ENCODE measurements at places on chromosomes 11 and 22.

DNA sequence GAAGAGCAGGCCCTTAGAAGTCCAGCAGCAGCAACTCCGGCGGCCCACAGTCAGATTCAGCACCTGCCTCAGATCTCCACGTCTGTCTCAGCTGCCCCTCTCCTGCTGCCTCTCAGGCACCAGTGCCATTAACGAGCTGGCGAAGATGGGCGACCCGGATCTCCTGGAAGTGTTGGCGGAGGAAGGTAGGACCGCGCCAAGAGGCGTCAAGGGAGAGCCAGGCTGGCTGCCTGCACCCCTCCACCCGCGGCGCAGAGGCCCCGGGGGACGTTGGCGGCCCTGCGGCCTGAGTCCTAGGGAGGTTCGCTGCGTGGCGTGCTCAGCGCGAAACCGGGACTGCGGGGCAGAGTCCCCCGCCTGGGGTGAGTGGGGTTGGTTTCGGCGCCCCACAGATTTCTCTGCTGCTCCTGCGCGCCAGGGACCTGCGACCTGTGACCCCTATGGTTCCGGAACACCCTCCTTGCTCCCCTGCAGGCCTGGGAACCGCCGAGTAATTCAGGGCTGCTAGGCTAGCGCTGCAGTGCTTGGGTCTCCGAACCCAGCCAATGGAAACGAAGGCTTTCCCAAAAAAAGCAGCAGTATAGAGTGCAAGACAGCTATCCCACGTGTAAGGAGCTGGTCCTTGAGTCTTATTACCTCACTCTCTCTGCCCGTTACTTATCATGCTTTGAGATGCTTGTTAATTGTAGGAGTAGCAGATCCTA is 615 bp downstream of the ANO5 start:
- peak; percentile 15 for DNase-seq

- DNase-seq, result no peak
Observed at GRCh38 chr11:34957206-34957605, 40.8 kb downstream of the PDHX start.

DNA sequence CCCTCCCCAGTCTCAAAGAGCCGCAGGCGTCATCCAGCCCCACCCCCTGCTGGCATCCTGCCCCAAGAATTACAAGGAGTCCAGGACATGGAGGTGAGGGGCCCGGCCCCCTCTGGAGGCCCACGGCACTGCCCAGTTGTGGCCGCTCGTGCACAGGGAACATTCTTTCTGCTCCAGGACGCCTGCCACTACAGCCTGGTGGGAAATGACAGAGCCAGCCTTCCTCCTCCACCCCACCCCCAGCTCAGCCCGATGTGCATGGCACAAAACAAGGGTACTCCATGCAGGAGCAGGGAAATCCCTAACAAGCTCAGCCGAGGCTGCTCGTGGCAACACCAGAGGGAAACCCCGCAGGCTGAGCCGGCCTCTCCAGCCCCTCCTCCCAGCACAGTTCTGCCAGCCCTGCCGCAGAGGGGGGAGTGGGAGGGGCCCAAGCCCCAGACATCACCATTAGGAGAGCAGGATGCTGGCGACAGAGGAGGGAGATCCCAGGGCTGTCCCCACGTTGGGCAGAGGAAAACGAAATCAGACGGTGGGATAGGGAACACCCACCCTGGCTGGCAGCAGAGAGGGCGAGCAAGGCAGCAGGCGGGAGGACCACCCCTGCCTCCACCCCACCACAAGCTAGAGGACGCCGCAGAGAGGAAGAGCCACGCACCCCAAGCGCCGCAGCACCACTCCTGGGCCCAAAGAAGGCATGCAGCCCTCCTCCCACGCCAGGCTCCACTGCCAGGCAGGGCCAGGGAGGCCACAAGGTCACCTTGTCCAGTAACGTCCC is 10.0 kb downstream of the IGSF9B start:
- no peak for DNase-seq

DNA sequence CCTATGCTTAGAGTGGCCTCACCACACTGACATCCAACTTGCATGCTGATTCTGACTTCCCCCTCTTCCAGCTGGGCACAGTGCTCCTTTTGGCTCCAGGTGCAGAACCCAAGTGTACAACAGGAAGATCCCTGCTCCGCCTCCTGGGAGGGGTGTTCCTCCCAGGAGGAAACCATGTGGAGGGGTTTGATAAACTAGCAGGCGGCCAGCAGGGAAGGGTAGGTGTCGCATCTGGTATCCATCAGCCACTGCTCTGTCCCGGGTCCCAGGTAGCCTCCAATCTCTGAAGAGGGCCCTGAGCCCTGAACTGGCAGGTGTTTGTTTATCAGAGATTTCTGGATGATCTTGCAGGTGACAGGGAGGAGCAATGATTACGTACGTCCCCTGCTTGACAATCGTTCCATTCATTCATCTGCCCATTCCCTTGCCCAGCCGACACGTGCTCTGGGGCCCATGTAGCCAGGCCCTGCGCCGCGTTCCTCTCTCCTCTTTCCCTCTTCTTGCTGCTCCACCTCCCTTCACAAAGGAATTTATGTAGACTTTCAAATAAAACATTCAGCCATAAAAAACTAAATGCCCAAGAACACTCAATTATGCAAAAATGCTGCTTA is 41.2 kb upstream of the MICAL2 start:
- no peak for DNase-seq

GRCh38 chr22:44936201-44936600 is 73.6 kb downstream of the PHF21B start:
- DNase-seq, result no peak

DNA sequence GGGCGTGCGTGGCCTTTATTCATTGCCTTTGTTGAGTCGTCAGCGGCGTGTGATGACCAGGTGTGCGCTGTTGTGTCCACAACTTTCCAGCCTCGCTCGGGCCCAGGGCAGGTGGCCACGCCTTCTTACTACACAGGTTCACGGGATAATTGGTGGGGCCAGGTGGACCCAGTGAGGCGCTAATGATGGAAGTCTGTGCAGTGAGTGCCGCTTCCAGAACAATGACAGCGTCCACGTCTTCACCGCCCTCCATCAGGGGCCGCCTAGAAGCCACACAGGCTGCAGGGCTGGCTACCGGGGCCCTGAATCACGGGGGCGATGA is 1197.3 kb downstream of the BRD1 start:
- DNase-seq, result no peak

DNA sequence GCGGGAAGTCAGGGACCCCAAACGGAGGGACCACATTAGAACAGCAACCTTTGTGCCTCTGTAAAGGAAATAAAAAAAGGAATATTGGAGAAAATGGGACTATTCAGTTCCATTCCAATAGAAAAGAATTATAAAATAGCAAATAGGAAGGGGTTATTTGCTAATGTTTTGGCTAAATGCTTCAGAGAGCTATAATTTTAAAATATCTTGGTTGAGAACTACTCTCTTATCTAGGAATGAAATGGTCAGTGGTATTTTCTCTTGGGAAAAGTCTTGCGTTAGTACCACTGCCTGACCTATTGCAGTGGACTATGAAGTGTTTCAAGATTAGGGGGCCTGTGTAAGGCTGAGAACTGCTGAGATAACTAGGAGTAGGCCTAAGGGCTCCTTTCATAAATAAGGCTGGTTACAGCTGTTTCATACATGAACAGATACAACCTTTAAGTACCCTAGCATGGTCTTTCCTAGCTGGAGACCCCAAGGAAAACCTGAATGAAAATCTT is 6.9 kb upstream of the WEE1 start:
- no peak for DNase-seq

DNA sequence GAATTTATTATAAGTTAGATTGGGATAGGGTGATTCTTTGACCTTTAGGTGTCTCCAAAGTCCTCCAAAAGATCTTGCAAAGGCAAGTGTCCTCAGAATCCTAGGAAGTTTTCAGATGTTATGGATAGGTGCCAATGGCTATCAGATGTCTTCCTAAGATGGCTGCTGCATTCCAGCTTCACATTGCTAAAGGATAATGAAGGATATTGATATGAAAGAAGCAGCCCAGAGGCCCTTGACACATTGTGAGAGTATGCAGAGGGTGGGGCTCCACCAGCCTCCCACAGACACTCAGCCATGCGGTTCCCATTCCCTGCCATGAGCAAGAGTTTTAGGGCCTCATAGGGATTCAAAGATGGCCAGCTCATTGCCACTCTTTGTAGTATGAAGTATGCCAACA is 22.3 kb upstream of the GLYATL2 start:
- no peak for DNase-seq

DNA sequence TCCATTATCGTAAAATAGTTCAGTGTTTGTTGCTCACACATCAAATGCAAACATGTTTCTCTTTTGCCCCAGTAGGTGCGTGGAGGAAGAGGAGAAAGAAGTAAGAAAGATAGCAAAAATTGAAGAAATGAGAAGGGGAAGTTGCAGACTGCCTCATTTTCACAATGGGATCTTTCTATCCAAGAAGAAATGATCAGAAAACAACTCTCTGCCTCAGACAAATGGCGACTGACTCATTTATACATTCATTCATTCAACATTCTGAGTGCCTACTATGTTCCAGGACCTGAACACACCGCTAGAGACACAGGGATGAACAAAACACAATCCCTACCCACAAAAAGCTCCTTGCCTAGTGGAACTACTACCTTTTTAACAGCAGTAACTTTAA is 367 bp downstream of the HPS5 start:
- peak; percentile 38 for DNase-seq

DNA sequence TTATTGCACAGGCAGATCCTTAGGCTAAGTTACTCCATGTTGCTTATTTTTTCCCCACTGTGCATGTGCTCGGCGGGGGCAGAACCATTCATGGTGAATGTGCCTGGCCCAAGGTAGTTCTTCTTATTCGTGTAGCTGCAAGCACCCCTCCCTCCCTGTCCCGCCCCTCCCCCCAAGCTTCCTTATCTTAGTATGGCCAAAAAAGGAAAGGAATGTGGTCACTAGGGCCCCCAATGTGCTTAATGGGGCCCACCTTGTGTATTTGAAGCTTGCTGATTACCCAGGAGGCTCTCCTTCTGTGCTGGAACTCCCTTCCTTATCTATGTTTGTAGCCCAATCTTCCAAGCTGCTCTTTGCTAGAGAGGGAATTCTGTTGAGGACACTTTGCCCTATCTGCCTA is 1259.7 kb upstream of the RAG2 start:
- no peak for DNase-seq

DNA sequence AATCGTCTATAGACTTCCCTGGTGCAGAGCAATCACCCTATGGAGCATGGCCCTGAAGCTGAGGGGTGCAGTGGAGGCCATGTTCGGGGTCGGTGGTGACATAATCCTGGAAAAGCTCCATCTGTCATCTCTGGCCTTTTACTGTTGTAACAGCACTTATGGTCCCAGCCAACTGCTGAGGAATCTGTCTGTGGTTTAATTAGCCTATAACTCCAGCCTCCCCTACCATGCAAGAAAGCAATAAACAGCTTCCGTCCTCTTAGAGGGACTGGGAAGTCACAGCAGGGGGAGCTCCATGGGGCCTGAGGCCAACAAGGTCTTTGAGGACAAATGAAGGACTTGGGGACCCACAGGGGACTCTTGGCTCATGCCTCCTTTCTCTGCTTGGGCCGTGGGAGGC is 159.1 kb upstream of the NECTIN1 start:
- DNase-seq, result no peak

- DNase-seq, result peak; percentile 41
Observed at GRCh38 chr11:88484873-88485621, 147.5 kb upstream of the CTSC start.

- peak; percentile 66 for DNase-seq
Observed at GRCh38 chr11:122754553-122755322, 83.6 kb upstream of the CRTAM start.

DNA sequence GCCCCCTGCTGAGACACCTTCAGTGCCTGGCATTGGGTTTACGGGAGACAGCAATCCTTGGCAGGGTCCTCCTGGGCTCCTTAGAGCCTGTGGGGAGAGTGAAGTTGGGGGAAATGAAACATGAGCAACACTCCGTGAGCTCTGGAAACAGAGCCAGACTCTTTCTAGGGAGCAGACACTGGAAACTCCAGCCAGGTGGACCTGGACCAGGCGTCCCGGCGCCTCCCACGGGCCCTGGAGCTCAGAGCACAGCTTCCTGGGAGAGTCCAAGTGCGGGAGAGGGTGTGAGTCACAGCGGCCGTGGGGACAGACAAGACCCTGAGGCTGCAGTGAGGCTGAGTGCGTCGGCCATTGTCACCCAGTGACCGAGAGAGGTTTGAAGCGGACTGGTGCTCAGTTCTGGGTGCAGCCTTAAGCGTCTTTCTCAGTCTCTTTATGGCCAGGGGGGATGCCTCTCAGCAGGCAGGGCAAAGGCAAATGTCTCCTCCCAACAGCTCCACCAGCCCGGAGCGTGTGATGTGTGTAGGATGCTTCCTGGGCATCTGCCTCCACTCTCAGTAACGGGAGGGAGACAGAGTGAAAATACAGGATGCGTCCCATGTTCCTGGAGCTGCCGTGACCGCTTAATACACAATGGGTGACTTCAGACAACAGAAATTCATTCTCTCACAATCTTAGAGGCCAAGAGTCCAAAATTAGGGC is 399.2 kb downstream of the SHANK2 start:
- DNase-seq, result no peak

DNA sequence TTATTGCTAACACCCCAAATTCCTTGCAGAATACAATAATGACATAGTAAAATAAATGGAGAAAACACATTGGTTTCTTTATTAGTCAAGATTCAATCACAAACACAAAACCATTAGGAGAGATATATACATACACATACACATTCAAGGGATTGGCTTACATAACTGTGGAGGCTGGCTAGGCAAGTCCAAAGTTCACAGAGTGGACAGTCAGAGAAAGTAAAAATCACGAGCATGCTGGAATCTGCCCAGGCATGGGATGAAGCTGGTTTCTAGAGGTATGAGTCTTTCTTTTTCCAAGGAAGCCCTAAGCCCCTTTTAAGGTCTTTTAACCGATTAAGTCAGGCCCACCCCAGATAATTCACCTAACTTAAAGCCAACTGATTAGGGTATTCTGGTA is 13.6 kb upstream of the OR56B1 start:
- no peak for DNase-seq

DNA sequence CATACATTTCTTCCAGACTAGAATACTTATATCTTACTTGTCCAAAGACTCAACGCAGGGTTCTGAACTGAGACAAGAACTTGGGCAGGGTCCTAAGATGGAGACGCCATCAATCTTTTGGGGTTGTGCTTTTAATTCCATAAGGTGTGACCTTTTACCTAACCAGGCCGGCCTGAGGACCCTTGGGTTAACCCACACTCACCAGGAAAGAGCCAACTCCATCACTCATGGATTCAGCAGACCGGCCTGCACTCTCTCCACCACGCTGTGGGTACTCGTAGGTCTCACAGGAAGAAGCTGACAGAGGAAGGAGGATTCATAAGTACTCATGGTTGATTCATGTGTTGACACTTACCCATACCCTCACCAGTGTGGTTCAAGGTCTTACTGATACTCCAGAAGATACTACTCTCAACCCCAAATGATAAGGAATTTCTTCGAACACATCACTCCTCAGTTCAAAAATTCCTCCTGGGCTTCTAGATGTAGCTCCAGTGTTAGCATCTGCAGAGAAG is 36.2 kb downstream of the USP35 start:
- DNase-seq, result no peak

- DNase-seq, result no peak
Observed at GRCh38 chr11:64694821-64695365, 28.1 kb downstream of the NRXN2 start.

GRCh38 chr11:93694557-93694956 is 33.1 kb downstream of the CEP295 start:
- no peak for DNase-seq
